Activated T-cell treated with anti-CD3 and anti-CD28 coated beads for 48 hours (primary cell): ENCODE measurements at places on chromosomes 16 and 17.

GRCh38 chr17:4136373-4136772 lies 6.5 kb downstream of the ZZEF1 start:
- DNase-seq = no peak

DNA sequence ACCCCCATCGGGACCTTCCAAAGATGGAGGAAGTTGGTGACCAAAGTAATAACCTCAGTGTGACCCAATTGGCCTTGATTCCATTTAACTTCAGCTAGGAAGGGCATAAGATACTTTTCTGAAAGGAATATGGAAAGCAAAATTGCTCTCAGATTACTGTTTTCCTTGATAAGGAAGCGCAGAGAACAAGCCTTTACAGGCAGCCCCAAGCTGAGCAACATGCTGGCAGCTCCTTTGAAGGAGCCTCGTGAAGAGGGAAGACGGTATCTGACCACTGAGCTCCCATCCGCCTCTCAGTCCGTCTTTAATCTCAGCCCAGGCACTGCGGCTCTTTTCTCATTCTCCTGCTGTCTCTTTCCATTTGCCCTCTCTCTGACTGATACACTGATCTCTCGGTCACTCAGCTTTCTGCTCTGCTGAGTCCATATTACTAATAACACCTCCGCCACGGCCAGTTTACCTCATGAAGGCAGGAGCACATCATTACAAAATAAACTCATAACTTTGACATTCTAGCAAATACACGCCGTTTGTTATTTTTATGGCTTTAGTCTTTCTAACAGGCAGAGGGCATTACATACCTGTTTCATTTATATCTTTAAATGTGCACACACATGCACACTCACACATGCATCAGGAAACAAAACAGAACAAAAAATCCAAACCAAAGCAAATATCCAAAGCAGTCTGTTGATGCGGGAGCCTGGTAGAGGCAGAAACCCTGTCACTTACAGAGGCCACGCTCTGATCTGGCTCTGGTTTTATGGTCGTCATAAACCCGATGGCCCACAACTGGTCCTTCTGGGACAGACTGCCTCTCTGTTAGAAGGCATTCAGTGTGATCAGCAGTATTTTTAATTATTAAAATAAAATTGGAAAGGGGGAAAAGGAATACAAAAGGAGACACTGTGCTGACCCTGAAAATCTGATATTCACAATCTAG lies 183.2 kb downstream of the AATF start:
- no peak for DNase-seq

- DNase-seq = no peak
Measured at GRCh38 chr16:56862776-56863175, 2.2 kb upstream of the SLC12A3 start.

DNA sequence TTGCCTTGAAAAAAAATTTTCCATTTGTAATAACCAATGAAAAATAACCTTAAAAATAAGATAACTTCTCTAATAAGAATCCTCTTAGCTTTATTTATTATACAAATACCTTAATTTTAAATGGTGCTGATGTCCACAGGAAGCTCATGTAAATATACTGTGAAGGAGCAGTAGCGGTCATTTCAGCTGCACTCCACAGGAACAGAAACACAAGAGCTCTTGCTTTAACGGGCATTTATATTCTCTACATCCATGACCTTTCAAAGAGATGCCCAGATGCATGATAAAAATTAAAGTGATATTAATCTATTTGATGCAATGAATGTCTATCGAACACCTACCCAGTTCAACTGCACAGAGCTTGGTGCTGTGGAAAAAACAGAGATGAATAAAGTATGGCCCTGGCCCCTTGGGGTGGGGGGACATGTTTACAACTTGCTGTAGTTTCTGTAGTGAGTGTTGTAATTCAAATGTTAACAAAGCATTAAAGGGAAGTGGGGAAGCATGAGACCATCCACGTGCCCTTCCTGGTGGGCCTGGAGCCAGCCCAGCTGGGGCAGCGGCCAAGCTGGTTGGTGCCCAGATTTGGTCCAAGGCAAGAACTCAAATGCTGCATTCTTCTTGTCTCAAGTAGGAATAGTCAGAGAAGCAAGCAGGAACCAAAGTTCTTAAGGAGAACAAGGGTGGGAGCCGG lies 47.9 kb downstream of the IQCK start:
- DNase-seq = no peak

GRCh38 chr17:4959261-4959965 lies 8.2 kb downstream of the SPAG7 start:
- no peak for DNase-seq

- no peak for DNase-seq
Measured at GRCh38 chr16:48613061-48613957, 3.3 kb upstream of the N4BP1 start.

- DNase-seq = no peak
Measured at GRCh38 chr17:46943501-46944393, 20.8 kb downstream of the GOSR2 start.

DNA sequence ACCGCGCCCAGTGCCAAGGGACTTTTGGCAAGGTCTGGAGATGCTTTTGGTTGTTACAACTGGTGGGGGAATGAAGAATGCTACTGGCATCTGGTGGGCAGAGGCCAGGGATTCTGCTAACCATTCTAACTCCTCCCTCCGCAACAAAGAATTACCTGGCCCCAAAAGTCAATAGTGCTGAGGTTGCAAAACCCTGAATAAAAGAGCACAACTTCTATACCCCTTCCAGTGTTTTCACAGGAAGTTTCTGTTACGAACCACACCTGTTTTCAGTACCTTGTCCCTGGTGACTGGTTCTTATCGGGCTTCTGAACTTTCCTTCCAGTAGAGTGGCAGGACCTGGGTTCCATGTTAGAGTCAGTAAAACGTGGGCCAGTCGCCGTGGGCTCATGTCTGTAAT lies 17.3 kb downstream of the ABAT start:
- DNase-seq = no peak
